NCI-H1048 (cell line): ENCODE measurements at places on chromosomes 13 and 19.

GRCh38 chr13:99565478-99566124, 64.3 kb downstream of the TM9SF2 start:
- no peak for DNase-seq

GRCh38 chr13:101817898-101818297, 365.4 kb downstream of the ITGBL1 start:
- no peak for DNase-seq

GRCh38 chr19:4414144-4414799, 11.8 kb downstream of the CHAF1A start:
- no peak for DNase-seq

DNA sequence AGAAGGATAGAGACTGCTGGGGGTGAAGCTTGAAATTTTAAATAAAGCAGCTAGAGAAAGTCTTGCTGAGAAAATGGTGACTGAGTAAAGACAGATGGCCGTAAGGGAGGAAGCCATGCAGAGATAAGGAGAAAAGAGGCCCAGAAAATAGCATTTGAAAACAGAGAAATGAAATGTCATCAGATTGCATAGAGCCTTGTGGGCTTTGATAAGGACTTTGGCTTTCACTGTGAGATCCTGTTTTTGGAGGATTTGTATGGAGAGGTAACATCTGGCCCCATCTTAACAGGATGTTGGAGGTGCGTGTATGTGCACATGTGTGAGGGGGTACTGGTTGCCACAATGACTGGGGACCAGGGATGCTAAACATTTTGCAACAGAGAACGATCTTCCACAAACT, 19.5 kb upstream of the ATP8A2 start:
- no peak for DNase-seq

DNA sequence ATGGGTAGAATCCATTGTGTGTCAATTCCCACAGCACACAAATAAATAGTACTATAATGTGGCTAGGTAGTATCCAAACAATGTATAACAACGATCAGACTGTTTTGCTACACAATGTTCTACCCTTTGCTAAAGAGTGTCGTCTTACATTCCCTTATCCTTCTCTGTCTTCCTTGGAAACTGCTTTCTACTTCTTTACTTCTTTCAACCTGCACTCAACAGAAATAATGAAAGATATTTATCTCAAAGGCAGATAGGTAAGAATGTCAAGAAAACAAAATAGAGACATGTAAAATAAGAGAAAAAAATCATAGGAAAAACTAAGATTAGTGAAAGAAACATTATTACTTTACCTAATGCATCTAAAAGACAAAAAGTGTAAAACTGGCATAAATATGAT, 814.7 kb downstream of the PCDH9 start:
- DNase-seq: no peak

DNA sequence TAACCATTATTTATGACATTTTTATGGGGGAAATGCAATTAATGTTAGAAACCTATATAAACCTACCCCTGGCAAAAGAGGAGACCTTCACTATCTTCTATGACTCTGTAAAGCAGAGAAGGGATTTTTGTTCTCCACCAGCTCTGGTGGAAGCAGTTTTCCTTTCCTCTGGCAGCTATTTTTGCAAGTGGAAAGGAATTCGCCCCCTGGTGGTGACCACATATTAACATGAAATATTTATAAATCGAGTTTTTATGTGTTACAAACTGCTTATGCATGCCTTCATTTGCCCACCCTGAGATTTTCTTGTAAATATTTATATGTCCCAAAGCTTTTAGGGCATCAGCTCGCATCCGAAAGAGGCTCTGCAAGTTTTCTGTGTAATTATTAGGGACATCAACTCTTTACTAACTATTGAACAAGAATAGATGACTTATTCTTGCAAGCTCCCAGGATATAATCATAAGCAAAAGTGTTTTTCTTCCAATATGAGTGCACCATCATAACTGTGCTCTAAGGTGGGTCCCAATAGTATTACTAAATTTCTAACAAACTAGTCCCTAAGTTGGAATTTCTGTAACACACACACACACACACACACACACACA, 62.4 kb downstream of the SERTM1 start:
- no peak for DNase-seq

DNA sequence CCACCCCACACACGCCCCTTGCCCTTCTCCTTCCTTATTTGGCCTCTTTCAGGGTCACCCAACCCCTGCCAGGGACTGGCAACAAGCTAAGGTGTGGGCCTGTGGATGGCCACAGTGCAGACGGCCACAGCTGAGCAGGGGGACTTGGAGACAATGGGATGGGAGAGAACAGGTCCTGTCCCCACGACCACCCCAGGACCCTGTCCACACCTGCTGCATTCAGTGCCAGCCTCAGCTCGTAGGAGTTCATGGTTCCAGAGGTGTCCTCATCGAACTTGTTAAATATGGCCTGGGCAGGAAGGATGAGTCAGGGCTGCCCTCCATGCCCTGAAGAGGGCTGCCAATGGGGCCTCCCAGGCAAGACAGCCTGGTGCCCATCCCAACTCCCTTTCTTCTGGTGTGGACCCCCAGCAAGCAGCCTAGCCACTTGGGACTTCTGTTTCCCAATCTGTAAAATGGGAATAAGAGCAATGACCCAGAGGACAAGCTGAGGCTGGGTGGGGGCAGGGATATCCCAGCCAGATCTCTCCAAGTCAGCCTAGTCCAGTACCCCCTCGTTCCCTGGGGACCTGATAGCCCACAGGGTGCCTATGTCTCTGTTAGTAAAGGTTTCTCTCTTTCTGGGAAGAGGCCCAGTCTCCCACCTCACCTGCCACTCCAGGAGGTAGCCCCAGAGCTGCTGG, 10.6 kb downstream of the CAPN12 start:
- DNase-seq: no peak

- DNase-seq: no peak
These were observed 4.6 kb downstream of the UBA2 start for GRCh38 chr19:34432797-34433196.

GRCh38 chr13:112933649-112934048, 35.4 kb upstream of the MCF2L start:
- DNase-seq: no peak

DNA sequence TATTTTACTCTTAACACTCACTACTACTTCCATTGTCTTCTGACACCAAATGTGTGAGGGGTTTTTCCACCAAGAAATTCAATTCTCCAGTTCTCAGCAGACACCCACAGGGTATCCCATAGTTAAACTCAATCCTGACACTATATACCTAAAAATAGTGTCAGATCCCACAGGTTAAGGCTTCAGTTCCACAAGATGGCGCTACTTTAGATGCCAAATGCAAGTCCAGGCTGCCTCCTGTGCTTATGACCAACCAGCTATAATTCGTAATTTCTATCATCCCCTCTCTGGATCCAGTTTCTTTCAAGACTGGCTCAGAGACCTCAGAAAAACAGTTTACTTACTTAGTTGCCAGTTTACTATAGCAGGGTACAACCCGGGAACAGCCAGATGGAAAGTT, 1146.2 kb upstream of the SPRY2 start:
- peak; percentile 1 for DNase-seq

- DNase-seq: no peak
These were observed 5.6 kb upstream of the LRRC63 start for GRCh38 chr13:46206143-46206542.

GRCh38 chr13:77034881-77035280, 7.9 kb upstream of the FBXL3 start:
- DNase-seq: no peak

GRCh38 chr19:47110521-47111005, 3.0 kb downstream of the ZC3H4 start:
- DNase-seq: no peak

DNA sequence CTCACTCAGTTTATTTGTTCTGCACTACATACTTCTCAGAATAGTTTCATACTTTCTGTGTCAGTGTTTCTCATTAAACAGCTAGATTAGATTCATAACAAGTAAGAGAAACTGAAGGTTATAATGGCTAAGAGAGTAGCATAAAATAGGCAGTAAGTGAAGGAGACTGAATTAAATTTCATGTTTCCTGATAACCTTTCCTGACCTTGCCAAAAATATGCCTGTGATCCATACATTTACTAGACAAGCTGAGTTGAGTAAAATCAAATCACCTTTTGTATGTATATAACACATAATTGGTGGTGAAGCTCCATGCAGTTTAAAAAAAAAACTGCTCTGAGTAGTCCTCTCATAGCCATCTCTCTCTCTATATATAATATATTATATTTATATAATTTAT, 545.3 kb upstream of the PCDH20 start:
- no peak for DNase-seq

DNA sequence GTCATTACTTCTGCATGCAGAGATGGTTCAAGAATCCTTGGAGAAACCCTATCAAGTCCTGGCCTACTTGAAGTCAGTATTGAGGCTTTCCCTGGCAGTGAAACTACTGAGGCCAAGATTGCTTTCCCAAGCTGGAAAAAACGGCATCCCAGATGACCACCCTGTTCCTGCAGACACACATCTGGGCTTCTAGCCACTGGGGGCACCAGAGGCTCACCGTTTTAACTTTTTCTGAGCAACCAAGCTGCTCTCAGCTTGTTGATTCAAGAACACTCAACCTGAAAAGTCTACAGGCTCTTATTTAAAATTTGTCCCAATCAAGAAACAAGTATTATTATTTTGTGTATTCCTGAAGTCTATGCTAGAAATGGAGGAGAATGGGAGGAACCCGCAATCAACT, 66.6 kb downstream of the SPRYD7 start:
- DNase-seq: no peak

DNA sequence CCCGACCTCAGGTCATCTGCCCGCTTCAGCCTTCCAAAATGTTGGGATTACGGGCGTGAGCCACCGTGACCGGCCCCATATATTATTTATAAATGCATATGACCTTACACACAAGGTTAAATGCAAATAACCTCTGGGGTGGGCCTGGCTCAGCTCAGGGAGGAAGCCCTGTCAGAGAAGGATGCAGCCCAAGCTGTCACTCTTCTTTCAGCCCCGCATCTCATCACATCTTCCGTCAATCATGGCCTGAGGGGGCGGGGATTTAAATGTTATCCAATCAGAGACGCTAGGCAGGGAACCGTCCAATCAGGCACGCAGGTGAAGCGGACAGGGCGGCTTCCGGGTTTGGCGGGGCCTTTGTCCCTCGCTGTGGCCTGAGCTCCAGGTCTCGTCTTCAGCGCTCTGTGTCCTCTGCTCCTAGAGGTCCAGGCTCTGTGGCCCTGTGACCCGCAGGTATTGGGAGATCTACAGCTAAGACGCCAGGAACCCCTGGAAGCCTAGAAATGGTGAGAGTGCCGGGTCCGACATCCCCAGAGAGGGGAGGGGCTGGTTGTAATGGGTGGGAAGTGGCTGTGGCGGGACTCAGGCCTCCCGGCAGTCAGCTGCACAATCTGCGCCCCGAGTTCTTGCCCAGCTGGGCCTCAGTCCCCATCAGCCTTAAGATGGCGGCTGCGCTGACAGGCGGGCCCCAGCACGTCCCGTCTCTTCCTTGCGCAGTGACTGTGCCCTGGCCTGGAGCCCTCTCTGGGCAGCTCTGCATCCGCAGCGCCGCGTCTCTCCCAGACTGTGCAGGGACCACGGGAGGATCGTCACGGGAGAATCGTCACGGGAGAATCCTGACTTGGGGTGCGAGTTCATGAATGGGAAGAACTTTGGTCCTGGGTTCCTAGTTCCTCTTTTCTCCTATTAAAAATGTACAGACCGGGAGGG, at the start of gene ZNF430:
Gene ZNF430 (plus strand): TSS at position 360 of the 930 bp plus-strand sequence. CDS start 144 bp downstream, at position 504.
- peak; percentile 86 for DNase-seq

DNA sequence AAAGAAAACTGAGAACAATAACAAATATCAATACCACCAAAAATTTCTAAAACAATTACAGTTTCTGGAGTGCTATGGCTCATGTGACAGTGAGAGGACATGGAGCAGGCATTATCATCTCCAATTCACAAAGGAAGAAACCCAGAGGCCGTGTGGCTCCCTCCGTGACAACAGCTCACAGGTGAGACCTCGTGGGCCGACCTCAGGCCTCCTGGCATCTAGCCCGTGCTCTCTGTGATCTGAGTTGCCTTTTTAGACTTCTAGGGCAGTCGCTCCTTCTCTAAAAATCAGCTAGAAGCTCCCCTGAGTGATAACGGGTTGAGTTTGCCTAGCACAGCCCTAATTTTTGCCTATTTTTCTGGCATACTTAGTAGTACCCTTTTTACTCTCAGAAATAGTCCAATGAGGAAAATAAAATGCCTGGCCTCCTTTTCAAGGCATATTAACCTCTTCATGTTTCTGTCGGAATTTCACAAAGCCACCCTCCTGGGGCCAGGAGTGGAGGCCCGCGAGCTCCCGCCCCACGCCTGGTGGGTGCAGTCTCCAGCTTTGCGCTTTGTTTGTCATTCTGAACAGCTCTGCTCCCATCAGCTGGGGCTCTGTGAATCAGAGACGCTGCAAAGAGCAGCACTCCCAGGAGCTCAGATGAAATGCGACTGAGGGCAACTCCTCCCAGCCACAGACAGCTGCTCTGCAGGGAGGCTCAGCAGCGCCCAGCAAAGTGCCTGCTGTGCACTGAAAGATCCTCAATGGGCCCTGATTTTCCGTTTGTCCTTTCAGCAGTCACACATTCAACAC, 292.5 kb downstream of the UQCRFS1 start:
- no peak for DNase-seq

DNA sequence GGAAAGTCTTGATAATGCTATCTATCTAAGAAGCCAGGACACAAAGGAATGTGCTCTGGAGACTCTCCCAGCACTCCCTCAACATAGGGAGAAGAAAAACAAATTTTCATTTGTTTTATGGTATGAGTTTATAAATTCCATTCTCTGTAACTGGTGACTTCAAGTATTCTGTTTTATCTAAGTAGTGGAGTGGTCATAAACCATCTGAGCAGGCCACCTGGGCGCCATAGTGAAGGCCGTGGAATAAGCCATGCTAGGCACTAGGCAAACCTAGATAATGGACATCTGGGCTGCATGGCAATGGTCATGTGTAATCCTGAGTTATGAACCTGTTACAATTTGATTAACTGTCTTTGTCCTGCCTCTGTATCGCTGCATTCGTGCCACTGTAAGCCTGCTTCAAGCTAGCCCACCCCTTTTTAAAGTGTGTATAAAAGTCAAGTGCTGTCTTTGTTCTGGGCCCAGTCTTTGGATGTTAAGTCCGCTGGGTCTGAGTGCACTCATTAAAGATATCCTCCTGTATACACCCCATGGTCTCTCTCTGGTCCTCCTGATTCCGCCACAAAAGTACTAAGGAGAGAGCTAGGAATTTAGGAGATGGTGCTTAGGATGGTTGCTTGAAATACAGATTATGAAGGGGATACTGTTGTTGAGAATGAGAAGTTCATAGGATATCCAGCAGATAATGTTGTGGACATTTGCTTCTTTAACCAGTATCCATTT, 13.2 kb downstream of the GTF2F2 start:
- no peak for DNase-seq

GRCh38 chr13:23825179-23825578, 64.0 kb downstream of the MIPEP start:
- DNase-seq: no peak

- no peak for DNase-seq
These were observed 1440.3 kb downstream of the PCDH9 start for GRCh38 chr13:65789815-65790214.
